ENCODE measurements at places on chromosomes 4 and X.

- DNase-seq: no peak
These were observed 69.8 kb downstream of the GAB1 start for GRCh38 chr4:143406523-143406922.

- DNase-seq: no peak
These were observed 19.0 kb upstream of the PACRGL start for GRCh38 chr4:20681271-20681670.

DNA sequence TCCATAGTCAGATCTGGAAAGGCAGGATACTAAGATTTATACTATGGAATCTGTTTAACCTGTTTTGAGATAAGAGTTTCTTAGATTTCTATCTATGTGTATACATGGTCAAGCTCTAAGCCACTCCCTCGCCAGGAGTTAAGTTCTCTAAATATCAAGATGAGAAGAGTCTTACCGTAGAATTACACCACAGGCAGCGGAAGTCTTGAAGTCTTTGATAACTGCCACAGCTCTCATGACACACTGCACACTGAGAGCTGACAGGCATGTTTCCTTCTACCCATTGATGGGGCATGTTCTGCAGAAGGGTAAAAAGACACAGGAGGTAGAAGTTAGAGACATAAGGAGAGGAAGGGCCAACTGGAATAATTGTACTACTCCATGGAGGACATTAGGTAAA, 67.7 kb downstream of the DGKK start:
- DNase-seq: no peak

GRCh38 chrX:69067841-69068240, 97.4 kb downstream of the PJA1 start:
- DNase-seq: no peak

GRCh38 chr4:38577462-38577861, 86.5 kb upstream of the KLF3 start:
- no peak for DNase-seq

GRCh38 chr4:177315767-177316464, 6.2 kb downstream of the NEIL3 start:
- DNase-seq: no peak

- DNase-seq: no peak
These were observed 27.6 kb downstream of the MAP3K15 start for GRCh38 chrX:19487520-19488200.

DNA sequence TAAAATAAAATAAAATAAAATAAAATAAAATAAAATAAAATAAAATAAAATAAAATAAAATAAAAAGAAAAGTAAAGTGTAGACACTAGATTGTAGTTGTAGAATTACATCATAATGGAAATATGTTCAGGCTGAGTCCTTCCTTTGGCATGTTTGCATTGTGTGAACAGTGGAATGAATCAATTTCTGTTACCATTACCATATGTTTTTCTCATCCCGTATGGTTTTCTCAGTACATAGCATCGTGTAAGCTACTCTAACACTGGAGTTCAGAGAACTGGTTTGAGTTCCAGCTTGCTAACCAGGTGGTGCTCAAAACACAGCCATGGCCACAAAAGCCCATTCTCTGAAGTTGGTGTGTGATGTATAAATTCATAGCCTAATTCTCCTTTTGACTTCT, 45.9 kb downstream of the USP11 start:
- DNase-seq: no peak

- no peak for DNase-seq
These were observed 38.8 kb downstream of the MAML3 start for GRCh38 chr4:140115140-140115539.
